Sciatic nerve (tissue), 2 donors: ENCODE measurements at places on chromosomes 3 and 15. TPM values are rescaled to one million over a fixed set of nuclear protein-coding genes. Genes with fewer than 3 reads are reported as not detected.

GRCh38 chr3:106251160-106251892 lies 382.5 kb upstream of the CBLB start:
- DNase-seq, result no peak

DNA sequence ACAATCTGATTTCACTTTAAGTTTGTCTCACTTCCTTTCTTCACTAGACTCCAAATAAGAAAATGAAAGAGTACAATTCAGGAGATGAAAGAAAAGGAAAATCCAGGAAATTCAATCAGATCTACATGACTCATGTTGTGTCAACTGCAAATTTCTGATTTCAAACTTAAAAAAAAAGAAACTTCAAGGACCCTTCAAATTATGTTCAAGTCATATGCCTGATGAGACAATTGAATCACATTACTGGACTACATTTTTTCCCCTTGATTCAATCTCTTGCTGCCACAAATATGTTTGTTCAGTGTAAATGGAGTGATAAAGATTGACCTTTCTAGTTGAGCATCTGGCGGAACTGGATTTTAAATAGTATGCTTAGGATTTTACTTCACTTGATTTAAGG lies 37.4 kb downstream of the FRMD5 start:
- no peak for DNase-seq

DNA sequence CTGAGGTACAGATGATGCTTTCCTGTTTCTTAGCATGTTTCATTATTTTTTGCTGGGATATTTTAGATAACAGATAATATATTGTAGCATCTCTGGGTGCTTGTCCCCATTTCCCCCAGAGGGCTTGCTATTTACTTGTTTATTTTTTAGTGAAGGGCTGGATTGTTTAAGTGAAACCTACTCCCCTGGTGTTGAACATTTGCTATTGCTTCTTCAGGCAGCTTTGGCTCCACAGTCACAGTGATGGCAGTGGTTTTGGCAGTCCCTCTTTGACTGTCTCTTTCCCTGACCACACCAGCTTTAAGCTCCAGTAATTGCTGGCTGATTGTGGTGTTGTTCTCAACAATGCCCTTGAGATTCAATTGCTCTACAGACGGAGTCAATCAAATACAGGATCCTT lies 128.9 kb downstream of the KLF13 start:
- DNase-seq, result peak; percentile 2

EIF5A2 gene
- total RNA-seq, result 19.1 TPM

- DNase-seq, result no peak
Measured at GRCh38 chr3:183094711-183095110, 4.6 kb downstream of the MCCC1 start.

DNA sequence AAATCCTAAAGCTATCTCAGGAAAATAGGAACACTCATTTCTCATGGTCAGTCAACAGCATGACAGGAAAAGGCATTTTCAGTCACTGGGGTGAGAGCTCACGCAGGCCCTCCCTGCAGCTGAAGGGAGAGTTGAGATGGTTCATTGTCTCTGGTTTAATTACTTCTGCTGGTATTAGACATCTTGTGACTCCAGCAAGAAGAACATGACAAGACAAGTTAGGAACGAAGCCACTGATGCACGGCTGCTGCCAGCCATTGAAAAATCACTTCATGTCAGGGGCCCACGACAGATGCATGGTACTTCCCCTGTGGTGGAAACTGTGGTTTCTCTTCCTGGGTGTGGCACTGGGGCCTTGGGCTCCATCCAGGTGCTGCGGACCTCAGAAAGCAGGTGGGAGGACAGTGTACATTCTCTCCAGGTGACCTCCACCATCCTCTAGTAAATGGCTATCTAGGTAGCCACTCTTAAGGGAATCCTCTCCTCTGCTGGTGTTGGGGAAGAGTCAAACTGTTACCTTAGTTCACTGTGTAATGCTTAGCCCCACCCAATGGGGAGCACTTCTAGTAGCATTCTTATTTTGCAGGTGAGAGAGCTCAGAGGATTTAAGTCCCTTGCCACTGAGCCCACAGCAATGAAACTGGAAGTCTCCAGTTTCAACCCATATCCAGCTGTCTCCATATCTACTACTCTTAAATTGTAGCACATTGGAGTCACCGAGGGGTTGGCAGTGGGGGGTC lies 274.2 kb downstream of the LRTM1 start:
- no peak for DNase-seq

DNA sequence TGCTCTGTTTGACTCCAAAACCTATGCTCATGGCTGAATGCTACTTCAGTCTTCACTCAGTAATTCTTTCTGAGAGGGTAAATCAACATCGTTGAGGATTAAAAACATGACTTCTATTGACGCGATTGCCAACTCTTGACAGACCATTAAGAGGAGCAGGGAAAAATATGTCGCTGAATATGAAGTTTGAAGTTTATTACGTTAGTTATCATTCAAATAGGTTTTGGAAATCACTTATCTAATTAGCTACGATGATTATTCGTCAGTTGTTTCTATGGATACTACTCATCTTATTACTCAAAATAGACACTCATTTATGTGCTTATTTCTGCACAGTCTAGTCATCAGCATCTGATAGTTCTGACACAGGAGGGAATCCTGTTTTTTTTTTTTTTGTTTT lies 279.2 kb upstream of the TBL1XR1 start:
- no peak for DNase-seq

DAPK2 gene
- 36.9 TPM for total RNA-seq

DNA sequence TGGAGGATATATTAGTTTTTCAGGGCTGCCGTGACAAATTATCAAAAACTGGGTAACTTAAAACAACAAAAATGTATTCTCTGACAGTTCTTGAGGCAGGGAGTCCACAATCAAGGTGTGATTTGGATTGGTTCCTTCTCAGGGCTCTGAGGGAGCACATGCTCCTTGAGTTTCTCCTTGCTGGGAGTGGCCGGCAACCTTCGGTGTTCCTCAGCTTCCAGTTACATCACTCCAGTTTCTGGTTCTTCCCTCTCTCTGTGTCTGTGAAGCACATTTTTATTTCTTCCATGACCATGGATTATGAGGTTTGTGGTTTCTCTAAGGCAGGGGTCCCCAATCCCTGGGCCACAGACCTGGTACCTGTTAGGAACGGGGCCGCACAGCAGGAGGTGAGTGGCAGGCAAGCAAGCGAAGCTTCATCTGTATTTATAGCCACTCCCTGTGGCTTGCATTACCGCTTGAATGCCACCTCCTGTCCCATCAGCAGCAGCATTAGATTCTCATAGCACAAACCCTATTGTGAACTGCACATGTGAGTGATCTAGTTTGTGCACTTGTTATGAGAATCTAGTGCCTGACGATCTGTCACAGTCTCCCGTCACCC lies 24.3 kb downstream of the LRRC28 start:
- no peak for DNase-seq

DNA sequence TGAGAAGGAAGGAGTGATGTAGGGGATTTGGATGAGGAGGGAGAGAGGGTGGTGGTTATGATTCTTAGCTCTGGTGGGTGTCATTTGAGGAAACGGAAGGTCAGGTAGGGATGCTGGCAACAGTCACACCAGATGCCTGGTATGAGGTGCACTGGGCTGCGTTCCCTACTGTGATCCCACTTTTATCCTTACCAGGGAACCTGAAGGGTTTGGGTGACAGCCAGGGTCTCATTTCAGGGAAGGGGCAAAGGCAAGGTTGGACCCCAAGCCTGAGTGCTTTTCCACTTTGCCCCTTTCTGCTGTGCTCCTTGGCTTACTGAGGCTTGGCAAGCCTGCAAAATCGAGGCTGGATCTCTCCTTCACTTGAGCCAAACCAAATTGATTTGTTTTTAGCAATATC lies 36.0 kb upstream of the SACM1L start:
- no peak for DNase-seq

- DNase-seq, result peak; percentile 61
Measured at GRCh38 chr3:128072454-128073184, 20.4 kb downstream of the SEC61A1 start.

FEM1B gene
- 58.0 TPM for total RNA-seq

GRCh38 chr15:48965972-48966371 lies 2.3 kb upstream of the SHC4 start:
- DNase-seq, result no peak

- no peak for DNase-seq
Measured at GRCh38 chr3:172848910-172849309, 98.4 kb downstream of the ECT2 start.

LRTM1 gene
- not detected for total RNA-seq

FSD2 gene
- total RNA-seq, result not detected

DNA sequence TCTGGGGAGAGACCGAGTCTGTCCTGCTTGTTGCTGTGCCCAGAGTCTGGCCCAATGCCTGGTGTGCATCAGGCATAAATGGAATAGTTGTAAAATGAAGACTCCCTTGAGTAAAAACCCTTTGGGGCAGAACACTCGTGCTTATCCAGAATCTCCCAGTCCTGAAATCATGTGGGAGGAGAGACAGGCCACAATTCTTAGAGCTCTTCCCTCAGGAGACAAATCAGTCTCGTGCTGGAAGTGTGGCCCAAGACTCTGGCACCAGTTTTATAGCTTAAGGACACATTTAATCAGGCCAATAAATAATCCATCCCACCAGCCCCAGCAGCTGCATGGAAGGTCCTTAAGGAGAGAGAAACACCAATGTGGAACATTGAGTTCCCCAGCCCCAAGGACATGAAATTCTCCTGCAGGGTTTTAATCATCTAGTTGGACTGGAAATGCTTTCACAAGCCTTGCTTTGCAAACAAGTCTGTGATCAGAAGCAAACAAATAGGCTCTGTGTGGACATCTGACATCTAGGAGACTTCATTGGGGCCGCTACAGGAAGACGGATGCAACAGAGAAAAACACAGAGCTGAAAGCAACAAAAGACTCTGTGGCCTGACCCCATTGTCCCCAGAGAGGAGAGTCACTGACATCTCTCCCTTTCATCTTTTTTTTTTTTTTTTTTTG lies 70.4 kb downstream of the LSM3 start:
- no peak for DNase-seq

GRCh38 chr15:93152951-93153350 lies 63.9 kb upstream of the RGMA start:
- peak; percentile 80 for DNase-seq

OXSR1 gene
- total RNA-seq, result 42.6 TPM

GRCh38 chr3:192079098-192079497 lies 618.1 kb downstream of the PYDC2 start:
- DNase-seq, result no peak

DNA sequence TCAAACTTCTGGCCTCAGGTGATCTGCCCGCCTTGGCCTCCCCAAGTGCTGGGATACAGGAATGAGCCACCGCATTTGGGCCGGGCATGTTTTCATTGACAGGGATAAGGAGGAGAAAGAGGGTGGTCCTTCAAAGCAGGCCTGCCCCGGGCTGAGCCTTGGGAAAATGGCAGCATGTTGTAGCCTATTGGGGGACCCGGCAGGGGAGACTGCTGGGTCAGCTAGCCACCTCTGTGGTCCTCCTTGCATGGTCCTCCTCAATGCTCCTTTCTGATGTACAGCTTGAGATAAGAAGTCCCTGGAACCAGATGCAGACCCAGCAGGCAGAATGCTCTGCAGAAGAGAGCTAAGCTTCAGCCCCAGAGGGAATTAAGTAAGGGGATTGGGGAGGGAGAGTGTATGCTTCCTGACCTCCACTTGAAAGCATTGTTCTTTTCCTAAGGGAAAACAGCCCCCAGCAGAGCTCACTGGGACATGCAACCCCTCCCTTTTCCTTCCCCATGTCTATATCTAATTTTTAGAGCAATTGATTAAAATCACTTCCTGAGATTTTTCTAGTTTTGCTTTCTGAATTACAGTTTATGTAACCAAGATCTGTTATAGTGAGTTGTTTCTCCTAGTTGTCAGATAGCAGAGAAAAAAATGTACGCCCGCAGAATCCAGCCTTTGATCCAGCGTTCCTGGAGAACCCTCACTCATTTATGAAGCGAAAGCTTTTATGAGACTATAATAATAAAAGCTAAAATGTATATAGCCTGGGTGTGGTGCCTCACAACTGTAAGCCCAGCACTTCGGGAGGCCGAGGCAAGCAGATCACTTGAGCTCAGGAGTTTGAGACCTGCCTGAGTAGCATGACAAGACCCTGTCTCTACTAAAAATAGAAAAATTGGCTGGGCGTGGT lies 48.7 kb upstream of the VILL start:
- no peak for DNase-seq

GRCh38 chr15:60539016-60539415 lies 60.1 kb upstream of the ICE2 start:
- no peak for DNase-seq

GRCh38 chr3:66618066-66618465 lies 117.2 kb upstream of the LRIG1 start:
- DNase-seq, result no peak

DNA sequence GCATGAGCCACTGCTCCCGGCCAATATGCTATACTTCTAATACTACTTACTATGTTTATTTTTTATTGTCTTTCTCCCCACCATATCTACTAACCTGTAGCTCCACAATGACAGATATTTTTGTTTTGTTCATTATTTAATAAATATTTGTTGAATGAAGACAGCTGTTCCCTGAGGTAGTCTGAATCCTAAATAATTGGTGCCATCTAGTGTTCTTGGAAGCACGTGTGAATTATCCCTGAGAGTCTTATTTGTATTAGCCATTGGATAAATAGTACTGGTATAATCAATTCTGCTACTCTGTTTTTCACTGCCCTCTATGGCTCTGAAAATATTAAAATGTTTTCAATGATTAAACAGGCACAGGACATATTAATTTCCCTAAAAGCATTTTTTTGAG lies 5.6 kb upstream of the APPL1 start:
- DNase-seq, result no peak

- DNase-seq, result no peak
Measured at GRCh38 chr3:159884661-159885402, 103.8 kb upstream of the IL12A start.

DNA sequence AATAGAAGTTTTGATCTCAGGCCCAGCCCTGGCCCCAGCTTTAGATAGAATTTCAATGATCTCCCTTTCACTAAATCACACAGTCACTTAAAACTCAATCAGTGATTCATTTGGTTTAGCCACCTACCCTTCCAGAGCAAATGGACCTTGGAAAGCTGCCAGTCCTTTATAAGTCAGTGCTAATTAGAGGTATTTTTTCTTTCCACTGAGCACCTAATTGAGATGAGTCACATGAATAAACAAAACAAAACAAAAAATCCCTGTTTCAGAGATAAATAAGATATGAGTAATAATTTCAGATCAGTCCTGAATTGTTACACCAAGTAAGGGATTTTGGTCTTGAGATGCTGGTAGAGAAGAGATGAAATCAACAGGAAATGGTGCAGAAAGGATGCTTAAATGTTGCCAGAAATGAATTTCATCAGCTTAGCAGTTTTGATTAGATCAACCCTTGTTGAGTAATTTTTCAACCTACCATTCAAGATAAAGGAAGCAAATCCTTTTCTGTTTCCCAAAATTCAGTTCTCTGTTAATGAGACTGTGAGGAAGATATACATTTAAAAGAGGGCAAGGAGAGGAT lies 352.0 kb upstream of the COL8A1 start:
- no peak for DNase-seq

GRCh38 chr3:37287776-37288175 lies 113.4 kb upstream of the LRRFIP2 start:
- DNase-seq, result no peak

DNA sequence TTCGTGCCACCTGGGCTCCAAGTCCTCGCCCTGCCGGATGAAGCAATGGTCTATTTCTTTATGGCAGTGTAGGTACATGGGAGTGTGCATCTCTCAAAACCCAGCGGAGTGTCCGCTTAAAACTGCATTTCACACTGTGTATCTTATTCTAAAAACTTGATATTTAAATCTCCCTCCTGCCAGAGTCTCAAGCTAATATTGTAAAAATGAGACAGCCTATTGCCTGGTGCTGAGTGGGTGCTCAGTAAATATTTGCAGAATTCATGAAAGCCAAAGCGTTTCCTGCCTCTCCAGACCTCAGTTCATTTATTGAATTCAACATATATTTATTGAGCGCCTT lies 330 bp upstream of the TBC1D2B start:
- no peak for DNase-seq

ZBTB11 gene
- 23.2 TPM for total RNA-seq

- no peak for DNase-seq
Measured at GRCh38 chr15:85494048-85494777, 113.8 kb downstream of the AKAP13 start.
